ENCODE measurements at places on chromosomes 3 and 15. TPM values are rescaled to one million over a fixed set of nuclear protein-coding genes. Genes with fewer than 3 reads are reported as not detected.

The SLC9C1 gene
- 0.32 TPM for total RNA-seq

The ARPP21 gene
- total RNA-seq, result not detected

The RNU6-1 gene
- not detected for total RNA-seq

The GP9 gene
- total RNA-seq, result not detected

The SERPINI2 gene
- not detected for total RNA-seq

The LRRC2 gene
- not detected for total RNA-seq

The FAM107A gene
- total RNA-seq, result 93.4 TPM

The SERINC4 gene
- not detected for total RNA-seq

The STAG1 gene
- total RNA-seq, result 27.2 TPM

The UQCRC1 gene
- total RNA-seq, result 193 TPM

The UCN2 gene
- not detected for total RNA-seq

DNA sequence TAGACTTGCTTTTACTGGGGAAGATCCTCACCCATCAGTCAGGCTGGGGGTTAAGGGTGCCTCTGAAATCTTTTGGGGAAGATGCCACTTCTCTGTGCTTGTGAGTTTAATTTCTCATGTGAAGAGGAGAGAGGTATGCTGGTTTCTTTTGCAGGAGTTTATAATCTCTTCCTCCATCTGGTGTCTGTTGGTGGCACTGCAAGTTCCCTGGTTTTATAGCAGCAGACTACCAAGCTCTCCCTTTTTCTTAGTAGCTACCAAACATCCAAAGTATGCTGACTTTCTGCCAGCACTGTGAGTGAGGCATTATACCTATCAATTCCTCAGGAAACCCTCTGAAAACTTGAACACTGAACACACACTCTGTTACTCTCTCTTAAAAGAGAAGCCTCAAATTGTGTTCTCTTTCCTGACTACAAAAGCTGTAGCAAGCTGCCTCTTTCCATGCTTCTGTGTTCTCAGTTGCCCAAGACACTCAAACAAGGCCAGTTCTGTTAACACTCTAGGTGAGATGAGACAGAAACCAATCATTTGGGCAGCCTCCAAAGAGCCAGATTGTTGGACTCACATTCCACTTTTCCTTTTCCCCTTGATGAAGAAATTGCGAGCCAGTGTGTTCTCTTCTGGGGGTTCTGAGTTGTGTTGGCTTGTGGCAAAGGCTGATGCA, 299.5 kb downstream of the GAP43 start:
- DNase-seq, result no peak
- H3K4me3 ChIP-seq, result no peak overlapping the region
- H3K36me3 ChIP-seq, result no peaks in the 10 kb centered on the region
- H3K27me3 ChIP-seq, result no peaks in the 10 kb centered on the region

DNA sequence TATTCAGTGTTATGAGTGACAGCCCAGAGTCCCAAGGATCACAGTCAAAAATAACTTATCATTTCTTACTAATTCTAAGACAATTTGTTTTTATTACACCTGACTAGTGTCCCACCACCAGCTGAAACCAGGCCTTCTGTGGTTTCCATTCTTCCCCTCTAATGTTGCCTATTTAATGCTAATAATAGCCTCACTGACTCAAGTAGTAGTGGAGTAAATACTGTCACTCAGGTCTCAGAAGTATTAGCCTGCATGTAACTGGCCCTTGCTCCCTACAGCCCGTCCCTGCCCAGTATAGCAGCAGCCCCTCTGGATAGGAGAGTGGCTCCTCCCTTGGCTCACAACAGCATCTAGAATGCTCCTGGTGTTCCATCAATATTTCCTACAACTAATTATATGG, 665.5 kb downstream of the NTRK3 start:
- no peak overlapping the region for H3K4me3 ChIP-seq
- H3K27ac ChIP-seq, result no peak overlapping the region
- H3K4me1 ChIP-seq, result no peaks in the 10 kb centered on the region
- H3K36me3 ChIP-seq, result no peaks in the 10 kb centered on the region

- H3K4me1 ChIP-seq, result no peaks in the 10 kb centered on the region
- no peak overlapping the region for H3K27ac ChIP-seq
- no peaks in the 10 kb centered on the region for H3K27me3 ChIP-seq
- no peaks in the 10 kb centered on the region for H3K36me3 ChIP-seq
- H3K4me3 ChIP-seq, result no peak overlapping the region
- no peak for DNase-seq
These were observed 486.2 kb downstream of the IGSF11 start for GRCh38 chr3:118548434-118548833.

DNA sequence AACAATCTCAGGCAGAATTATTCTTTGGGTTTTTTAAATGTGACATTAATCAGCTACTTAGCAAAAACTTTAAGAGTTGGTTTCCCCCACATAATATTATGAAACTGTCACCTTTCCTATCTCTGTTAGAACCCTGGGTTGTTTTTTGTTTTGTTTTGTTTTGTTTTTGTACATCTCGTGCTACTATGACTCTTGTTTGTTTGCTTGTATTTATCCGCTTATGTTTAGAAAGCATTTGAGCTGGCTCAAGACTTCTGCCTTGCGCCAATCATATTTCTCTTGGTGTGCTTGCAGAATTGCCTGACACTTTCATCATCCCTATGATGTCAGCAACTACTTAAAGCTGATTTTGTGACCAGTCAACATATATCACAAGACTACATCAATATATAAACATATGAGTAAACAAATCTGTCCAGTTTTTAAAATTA, 116.9 kb downstream of the DCLK3 start:
- DNase-seq, result no peak
- peak overlapping the region; percentile 8 for H3K27ac ChIP-seq
- no peaks in the 10 kb centered on the region for H3K36me3 ChIP-seq

GRCh38 chr15:31393444-31394091, 66.9 kb downstream of the KLF13 start:
- H3K27ac ChIP-seq, result peak overlapping the region; percentile 97
- no peaks in the 10 kb centered on the region for H3K27me3 ChIP-seq
- H3K36me3 ChIP-seq, result no peaks in the 10 kb centered on the region

DNA sequence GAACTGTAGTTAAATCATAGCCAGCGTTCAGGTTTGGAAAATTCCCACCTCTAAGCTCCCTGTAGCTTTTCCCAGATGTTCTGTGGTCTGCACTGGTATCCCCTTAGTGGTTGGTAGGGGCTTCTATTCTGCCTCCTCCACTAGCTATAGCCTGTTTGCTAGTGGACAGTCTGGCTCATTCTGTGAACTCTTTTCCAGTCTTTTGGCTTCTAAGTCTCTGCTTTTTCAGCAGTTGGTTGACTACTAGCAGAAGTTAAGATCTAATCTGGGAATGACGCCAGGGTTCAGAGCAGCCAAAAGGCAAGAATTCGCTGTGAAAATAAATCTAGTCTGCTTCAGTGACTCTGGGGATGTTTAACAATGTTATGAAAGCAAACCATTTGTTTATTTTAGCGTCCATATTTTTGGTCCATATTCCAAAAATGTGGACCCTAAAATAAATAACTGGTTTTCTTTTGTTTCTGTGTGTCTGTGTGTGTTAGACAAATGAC, 73.7 kb upstream of the WDR72 start:
- H3K4me1 ChIP-seq, result peaks cover 9% of the 10 kb centered on the region
- no peak overlapping the region for H3K4me3 ChIP-seq
- DNase-seq, result no peak
- no peaks in the 10 kb centered on the region for H3K36me3 ChIP-seq

DNA sequence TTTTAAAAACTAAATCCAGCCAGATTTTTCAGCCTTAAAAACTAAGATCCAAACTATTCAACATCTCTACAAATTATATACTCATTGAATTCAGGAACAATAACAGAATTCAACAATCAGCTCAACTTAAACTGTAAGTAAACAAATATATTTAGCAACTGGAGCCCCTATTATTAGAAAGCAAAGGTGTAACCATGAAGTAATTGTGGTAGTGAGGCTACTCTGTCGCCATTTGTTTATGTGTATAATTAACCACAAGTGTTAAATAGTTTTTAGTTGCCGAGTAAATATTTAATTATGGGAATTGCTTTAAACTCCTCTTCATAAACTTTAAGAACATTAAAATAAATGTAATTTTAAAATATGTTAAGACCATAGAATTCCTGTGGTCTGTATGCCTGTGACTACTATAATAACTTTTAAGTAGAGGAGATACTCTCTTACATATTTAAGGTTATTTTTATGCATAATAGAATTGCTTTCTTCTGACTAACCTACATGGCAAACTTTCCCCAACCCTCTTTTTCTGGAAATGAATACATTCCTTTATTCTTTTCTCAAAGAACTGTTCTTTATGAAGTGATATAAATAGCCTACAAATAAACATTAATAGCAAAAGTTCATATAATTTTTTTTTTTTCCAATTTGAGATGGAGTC, 51.2 kb downstream of the MFN1 start:
- peaks cover 37% of the 10 kb centered on the region for H3K36me3 ChIP-seq
- H3K27me3 ChIP-seq, result no peaks in the 10 kb centered on the region
- H3K4me3 ChIP-seq, result no peak overlapping the region
- peak overlapping the region; percentile 34 for H3K27ac ChIP-seq
- H3K4me1 ChIP-seq, result no peaks in the 10 kb centered on the region

- no peak overlapping the region for H3K27ac ChIP-seq
- DNase-seq, result no peak
- peaks cover 21% of the 10 kb centered on the region for H3K4me1 ChIP-seq
These were observed 1046.0 kb upstream of the NR2F2 start for GRCh38 chr15:95284492-95284891.

- no peak overlapping the region for H3K27ac ChIP-seq
- H3K36me3 ChIP-seq, result no peaks in the 10 kb centered on the region
- no peaks in the 10 kb centered on the region for H3K27me3 ChIP-seq
- no peaks in the 10 kb centered on the region for H3K4me1 ChIP-seq
- H3K4me3 ChIP-seq, result no peak overlapping the region
These were observed 97.3 kb upstream of the C2CD4B start for GRCh38 chr15:62262305-62262941.

DNA sequence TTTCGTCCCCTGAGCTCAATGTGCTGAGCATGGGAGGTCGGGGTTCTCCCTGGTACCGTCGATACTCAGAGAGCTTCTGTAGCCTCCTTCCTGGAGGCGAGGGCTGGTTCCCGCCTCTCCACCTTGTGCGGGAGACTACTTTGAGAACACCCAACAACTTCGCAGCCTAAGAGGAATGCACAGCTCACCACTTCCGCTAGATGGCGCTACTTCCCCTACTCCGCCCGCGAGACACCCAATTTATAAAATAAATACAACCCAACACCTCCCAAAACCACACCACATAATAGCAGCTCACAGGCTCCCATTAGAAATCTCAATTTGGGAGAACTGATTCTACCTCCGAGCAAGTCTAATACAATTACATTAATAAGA, 1.2 kb downstream of the RGMA start:
- no peaks in the 10 kb centered on the region for H3K36me3 ChIP-seq
- peak overlapping the region; percentile 60 for H3K4me3 ChIP-seq
- peaks cover 8% of the 10 kb centered on the region for H3K27me3 ChIP-seq

GRCh38 chr3:72085036-72085435, 300.1 kb upstream of the PROK2 start:
- no peak overlapping the region for H3K4me3 ChIP-seq
- peaks cover 4% of the 10 kb centered on the region for H3K4me1 ChIP-seq
- no peak overlapping the region for H3K27ac ChIP-seq
- DNase-seq, result no peak

GRCh38 chr15:94097552-94097951, 133.8 kb upstream of the MCTP2 start:
- H3K27me3 ChIP-seq, result no peaks in the 10 kb centered on the region
- H3K27ac ChIP-seq, result no peak overlapping the region
- H3K4me1 ChIP-seq, result no peaks in the 10 kb centered on the region

- DNase-seq, result no peak
- no peaks in the 10 kb centered on the region for H3K4me1 ChIP-seq
- no peaks in the 10 kb centered on the region for H3K36me3 ChIP-seq
- no peak overlapping the region for H3K27ac ChIP-seq
- no peak overlapping the region for H3K4me3 ChIP-seq
These were observed 17.9 kb downstream of the PSTPIP1 start for GRCh38 chr15:77012868-77013267.

- no peak for DNase-seq
- no peaks in the 10 kb centered on the region for H3K36me3 ChIP-seq
- H3K27me3 ChIP-seq, result no peaks in the 10 kb centered on the region
- H3K4me1 ChIP-seq, result no peaks in the 10 kb centered on the region
- H3K4me3 ChIP-seq, result no peak overlapping the region
These were observed 43.4 kb upstream of the CLRN1 start for GRCh38 chr3:151015767-151016477.

DNA sequence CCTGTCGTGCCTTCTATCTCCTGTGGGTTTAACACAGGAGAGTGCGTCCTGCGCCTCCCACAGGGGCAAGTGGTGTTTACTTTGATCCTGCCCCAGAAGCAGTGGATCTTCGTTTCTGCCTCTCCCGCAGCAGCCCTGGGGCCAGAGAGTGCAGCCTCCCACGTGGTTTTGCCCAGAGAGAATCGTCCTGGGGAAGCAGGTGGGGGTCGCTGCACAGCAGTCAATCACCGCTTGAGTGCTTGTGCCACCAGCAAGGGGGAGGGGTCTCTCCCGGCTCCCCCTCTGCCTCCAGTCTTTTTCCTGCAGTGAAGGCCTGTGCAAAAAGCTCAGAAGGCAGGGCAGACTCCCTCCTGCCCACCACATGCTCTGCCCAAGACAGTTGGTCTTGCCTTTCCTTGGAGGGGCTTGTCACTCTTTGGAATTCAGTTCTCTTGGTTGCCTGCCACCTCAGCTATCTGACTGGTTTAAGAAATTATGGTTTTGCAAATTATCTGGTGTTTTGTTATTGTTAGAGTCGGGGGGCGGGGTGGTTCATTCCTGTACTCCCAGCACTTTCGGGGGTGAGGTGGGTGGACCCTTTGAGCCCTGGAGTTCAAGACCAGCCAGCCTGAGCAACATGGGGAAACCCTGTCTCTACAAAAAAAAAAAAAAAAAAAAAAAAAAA, 26.9 kb downstream of the STOML1 start:
- peak; percentile 59 for DNase-seq
- H3K4me3 ChIP-seq, result no peak overlapping the region
- H3K27ac ChIP-seq, result no peak overlapping the region

DNA sequence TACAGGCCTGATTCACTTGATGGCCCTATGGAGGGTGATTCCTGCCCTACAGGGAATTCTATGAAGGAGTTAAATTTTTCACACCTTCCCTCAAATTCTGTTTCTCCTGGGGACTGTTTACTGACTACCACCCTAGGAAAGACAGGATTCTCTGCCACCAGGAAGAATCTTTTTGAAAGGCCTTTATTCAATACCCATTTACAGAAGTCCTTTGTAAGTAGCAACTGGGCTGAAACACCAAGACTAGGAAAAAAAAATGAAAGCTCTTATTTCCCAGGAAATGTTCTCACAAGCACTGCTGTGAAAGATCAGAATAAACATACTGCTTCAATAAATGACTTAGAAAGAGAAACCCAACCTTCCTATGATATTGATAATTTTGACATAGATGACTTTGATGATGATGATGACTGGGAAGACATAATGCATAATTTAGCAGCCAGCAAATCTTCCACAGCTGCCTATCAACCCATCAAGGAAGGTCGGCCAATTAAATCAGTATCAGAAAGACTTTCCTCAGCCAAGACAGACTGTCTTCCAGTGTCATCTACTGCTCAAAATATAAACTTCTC, 43.6 kb downstream of the BLM start:
- no peak overlapping the region for H3K27ac ChIP-seq
- no peaks in the 10 kb centered on the region for H3K27me3 ChIP-seq
- DNase-seq, result no peak
- no peaks in the 10 kb centered on the region for H3K36me3 ChIP-seq

DNA sequence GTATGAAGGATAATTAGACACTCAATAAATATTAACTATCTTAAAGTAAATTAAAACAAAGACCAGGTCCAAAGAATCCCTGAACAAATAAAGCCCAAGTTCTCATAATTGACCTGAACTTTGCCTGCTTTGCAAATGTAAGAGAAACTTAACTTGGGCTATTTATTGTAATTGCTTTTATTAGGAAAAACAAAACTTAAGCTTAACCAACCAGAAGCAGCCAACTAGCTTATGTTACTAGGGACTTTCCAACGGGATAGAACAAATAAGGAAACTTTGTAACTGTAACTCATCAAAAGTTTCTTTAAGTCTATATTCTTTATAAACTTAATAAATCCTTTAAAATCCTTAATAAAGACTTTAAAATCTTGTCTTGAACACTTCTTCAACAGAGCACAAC, 48.4 kb downstream of the C3orf38 start:
- no peak for DNase-seq
- H3K27me3 ChIP-seq, result no peaks in the 10 kb centered on the region
- H3K4me1 ChIP-seq, result no peaks in the 10 kb centered on the region

All from ascending aorta (tissue), 2 donors.